ENCODE measurements at places on chromosomes 2 and 18.

GRCh38 chr18:75210274-75211001 lies at the start of gene TSHZ1:
TSHZ1 (plus strand) TSS chr18:75210797; CDS start chr18:75211877, 1,080 bp downstream.
- DNase-seq, result peak; percentile 51

GRCh38 chr18:11851806-11852337 lies 659 bp downstream of the CHMP1B start:
- DNase-seq, result no peak

GRCh38 chr2:131048641-131049040 lies 44.6 kb downstream of the FAM168B start:
- DNase-seq, result no peak

- DNase-seq, result no peak
Observed at GRCh38 chr2:100642425-100642824, 79.6 kb downstream of the PDCL3 start.

- DNase-seq, result peak; percentile 34
Observed at GRCh38 chr2:55232863-55233657, 572 bp downstream of the RPS27A start.

DNA sequence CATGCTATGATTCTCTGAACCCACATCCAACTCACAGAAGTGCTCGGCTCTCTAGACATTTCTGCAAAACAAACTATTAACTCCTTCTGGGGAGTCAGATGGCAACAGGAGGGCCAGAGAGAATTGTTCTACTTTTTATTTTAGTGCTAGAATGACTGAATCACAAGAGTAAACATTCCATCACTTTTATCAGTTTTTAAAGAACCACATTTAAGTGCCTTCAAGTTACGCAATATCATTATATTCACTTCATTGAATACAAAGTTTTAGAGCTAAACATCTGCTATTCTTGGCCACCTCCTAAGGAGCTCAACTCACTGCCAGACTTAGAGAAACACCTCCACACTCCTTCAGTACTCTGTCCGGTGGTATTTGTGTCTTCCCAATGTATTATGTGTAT lies 22.4 kb downstream of the B4GALT6 start:
- no peak for DNase-seq

DNA sequence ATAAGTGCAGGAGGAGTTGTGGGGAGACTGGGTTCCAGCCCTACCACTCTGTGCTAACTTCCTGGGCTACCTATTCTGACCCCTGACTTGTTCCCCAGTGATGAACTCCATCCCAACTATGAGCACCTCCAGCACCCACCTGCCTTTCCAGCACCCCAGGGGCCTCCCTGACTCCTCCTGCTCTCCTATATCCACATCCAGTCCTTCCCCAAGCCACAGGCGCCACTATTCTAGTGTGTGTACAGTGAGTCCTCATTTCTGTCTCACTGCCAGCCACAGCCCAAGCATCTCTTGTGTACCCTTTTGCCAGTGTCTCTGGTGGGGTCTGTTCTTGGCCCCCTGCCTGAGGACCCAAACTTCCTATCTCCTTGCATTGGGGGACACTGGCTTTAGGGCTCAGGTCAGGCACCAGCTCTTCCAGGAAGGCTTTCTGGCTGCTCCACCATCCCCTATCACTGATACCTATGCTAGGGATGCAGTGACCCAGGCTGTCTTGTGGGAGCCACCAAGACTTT lies 145.2 kb downstream of the INHBB start:
- no peak for DNase-seq

DNA sequence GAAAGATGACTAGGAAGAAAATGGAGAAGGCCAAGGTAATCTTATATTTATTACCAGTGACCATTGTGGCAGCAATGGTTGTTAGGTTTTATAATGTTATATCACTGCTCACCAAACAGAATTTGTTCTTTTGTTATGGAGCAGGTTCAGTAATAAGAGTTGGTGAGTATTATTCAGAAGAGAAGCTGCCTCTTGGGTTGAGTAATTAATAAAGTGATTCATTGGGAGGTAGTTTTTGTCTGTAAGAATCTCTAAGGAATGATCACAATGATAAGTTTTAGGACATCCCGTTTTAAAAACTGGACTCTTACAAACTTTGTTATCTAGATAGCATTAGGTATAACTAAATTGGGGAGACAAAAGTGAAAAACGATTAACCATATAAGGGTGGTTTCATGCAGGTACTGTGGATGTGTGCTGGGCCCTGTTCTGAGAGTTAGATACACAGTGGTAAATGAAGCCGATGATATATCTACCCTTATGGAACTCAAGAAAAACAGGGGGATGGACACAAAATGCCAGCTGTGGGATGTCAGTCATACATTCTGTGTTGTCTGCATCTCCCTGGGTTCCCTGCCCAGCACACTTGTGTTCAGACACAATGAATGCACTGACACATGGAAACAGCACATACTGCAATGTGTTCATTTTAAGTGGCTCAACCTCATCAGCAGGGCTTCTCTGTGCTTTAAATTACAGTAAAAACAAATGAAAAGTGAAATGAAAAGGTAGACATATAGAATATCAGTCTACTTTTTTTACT lies 7.5 kb downstream of the MAP4K4 start:
- DNase-seq, result no peak

DNA sequence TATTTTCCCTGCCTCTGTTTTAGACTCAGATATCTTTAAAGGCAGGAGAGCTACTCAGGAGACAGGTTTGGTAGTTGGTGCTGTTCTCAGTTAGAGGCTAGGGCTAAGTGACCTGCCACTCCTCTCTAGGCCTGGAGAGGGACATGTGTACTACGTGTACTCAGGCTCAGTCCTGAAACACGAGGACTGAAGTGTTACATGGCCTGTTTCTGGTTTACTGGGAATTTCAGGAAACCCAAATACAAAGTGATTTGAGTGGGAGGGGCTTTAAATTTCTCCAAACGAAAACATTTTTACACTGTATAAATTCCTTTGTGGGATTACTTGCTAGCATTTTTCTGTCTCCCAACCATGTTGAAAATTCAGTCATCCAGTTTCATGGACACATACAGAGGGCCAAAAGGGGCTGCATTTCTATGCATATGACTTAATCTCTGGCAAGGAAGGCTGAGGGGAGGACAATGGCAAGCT lies 343.3 kb downstream of the CYP26B1 start:
- DNase-seq, result no peak

- DNase-seq, result no peak
Observed at GRCh38 chr2:217981084-217981730, 21.6 kb downstream of the TNS1 start.

DNA sequence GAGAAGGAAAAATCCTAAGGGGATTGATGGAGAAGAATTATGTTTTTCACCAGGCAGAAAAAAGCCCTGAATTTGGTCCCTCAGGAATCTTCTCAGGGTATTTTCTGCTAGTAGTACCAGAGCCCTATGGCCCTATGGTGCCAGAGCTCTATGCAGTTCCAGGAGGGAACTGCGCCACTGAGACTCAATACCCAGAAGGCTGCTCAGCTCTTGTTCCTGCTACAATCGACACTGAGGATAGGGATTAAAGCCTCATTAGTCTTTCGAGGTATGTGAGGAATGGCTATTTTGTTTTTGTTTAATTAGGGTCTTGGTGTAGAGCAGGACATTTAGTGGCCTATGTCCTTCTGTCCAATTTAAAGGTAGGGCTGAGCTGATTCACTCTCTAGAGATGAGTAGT lies 21.7 kb upstream of the PPP3R1 start:
- DNase-seq, result no peak

GRCh38 chr2:143382573-143382972 lies 253.4 kb downstream of the ARHGAP15 start:
- DNase-seq, result no peak

GRCh38 chr2:120316528-120317179 lies 29.3 kb upstream of the INHBB start:
- no peak for DNase-seq

- no peak for DNase-seq
Observed at GRCh38 chr2:183070942-183071844, 7.4 kb upstream of the DUSP19 start.

- DNase-seq, result no peak
Observed at GRCh38 chr2:143157001-143157400, 27.8 kb downstream of the ARHGAP15 start.

DNA sequence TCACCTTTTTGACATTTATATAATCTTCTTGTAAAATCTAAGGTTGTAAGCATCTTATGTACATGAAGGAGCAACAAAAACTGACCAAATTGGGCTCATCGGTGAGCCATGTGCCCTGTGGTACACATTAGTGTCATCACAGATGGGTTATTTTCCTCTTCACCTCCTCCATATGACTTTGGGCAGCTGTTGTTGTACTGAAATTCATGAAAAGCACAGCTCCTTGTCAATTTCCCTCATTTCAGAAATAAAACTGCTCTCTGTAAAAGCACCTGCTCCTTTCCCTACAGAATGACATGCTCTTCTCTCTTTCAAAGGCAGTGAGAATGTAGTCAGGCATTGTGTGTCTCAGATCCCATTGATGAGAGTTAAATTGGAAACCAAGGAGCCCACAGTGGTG lies 42.0 kb downstream of the DTNA start:
- no peak for DNase-seq

- no peak for DNase-seq
Observed at GRCh38 chr2:175036582-175037018, 31.4 kb upstream of the CHN1 start.

GRCh38 chr2:64114912-64115277 lies 29.3 kb downstream of the PELI1 start:
- no peak for DNase-seq

DNA sequence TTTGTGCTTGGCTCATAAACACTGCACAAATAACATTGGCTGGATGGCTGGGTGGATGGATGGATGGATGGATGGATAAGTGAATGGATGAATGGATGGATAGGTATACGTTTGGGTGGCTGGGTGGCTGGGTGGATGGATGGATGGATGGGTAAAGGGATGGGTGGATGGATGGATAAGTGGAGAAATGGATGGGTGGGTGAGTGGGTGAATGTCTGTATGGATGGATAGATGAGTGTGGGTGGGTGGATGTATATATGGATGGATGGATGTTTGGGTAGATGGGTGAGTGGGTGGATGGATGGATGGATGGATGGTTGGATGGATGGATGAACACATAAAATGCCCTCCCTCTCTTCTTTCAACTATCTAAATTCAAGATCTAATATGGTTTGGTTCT lies 38.1 kb downstream of the KCNF1 start:
- no peak for DNase-seq

DNA sequence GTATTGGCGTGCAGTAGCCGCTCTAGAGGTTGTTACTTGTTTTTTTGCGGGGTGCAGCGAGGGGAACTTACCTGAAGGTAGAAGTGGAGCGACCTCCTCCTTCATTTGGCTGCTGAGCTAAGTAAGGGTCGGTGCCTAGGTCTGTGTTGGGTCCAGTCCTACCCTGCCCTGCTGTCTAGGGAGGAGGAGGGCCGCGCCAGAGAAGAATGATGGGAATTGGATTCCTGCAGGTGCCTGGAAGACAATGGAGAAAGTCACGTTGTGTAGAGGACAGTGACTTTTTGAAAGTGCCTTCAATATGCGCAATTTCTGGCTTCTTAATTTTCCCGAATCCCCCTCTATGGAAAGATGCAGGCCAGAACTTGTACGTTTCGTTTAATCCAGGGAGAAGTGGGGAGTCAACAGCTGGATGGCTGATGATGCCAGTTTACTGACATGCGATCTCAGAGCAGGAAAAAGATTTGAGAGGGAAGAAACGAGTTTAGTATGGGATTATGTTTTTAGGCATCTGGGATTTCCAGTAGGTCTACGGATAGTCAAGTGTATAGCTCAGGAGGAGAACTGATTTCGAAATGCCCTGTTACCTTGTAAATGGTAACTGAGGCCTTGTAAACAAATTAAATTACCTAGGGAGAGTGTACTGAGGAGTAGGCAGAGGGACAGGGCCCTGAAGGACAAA lies 653 bp downstream of the MRPS9 start:
- no peak for DNase-seq

- no peak for DNase-seq
Observed at GRCh38 chr2:222105046-222105445, 193.8 kb downstream of the PAX3 start.

DNA sequence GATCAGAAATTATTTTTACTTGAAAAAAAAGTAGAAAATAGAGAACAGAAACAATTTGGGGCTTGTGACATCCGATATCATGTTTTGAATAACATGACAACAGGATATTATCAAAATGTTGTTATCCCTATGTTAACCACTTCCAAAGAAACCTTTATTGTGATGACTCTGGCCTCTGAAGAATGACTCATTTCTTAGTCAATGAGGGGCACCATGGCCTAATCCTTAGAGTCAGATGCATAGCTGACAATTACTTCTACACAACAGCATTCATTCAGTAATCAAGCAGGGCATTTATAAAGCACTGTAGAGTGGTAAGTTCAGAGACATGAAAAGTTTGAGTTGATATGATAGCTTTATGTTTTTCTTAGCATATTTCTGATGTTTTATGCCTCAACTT lies 703.0 kb downstream of the RNF144A start:
- DNase-seq, result no peak

DNA sequence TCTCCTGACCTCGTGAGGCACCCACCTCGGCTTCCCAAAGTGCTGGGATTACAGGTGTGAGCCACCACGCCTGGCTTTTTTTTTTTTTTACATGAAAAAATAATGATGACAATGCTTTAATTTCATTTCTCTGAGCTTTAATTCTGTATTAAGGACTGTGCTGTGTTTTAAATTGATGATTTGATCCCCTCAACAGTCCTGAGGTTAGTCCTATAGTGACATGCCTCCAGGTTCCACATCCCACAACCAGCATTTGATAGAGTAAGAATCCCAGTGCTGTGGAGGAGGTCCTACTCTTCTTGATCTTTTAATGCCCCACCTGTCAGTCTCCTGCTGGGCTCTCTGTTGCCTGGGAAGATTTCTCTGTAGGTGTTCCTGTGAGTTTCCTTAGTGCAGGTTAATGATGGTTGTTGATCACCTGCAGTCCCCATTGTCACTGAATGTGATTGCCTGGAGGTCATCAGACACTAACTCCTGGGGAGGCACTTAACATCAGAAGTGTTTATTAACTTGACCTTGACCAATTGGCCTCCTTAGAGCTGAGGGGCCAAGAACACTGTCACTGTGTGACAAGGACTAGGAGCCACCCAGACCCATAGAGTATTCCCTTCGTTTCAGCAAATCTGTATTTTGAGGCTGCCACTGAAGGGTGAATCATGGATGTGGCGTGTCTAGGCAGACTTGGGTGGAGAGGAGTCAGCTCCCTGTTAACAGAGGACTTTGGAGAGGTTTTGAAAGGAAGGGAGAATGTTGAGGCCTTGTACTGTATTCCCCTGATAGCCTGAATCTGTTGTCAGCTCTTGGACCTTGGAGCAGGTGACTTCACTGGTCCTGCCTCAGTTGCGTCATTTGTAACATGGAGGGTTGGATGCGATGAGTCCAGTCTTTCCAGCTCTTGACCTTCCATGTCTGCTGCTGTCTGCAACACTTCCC lies 11.5 kb downstream of the ASAP2 start:
- no peak for DNase-seq

- no peak for DNase-seq
Observed at GRCh38 chr18:50680966-50681365, 121.1 kb downstream of the MAPK4 start.

Measured in activated T-cell treated with anti-CD3 and anti-CD28 coated beads for 4 hours (primary cell).